Nephron progenitor cell (in vitro differentiated cells): ENCODE measurements at places on chromosomes 12 and 14.

GRCh38 chr12:42444192-42444943 is 118.4 kb downstream of the PPHLN1 start:
- no peak for DNase-seq

DNA sequence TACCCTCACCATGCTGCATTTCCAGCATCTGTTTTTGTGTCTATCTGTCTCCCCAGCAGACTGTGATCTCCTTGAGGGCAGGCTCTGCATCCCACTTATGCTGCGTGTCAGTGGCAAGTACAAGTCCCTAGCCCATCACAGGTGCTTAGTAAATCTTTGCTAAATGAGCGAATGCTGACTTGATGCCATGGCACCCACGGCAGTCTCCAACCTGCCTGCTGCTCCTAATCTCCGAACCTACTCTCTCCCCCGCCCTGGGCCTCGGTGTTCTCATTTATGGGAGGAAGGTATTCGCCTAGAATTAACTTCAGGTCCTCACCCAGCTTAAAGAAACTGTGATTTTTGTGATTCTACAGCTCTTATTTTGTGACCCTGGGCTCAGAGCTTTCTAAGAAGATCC is 109.9 kb downstream of the PRMT8 start:
- no peak for DNase-seq

DNA sequence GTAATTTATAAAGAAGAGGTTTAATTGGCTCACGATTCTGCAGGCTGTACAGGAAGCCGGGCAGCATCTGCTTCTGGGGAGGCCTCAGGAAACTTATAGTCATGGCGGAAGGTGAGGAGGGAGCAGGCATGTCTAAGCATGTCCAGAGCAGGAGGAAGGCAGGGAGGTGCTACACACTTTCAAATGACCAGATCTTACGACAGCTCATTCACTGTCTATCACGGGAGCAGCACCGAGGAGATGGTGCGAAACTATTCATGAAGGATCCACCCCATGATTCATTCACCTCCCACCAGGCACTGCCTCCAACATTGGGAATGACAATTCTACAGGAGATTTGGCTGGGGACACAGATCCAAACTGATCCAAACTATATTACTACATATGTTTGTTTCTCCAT is 10.0 kb downstream of the SFSWAP start:
- no peak for DNase-seq

GRCh38 chr14:77375973-77376770 is 722 bp downstream of the TMED8 start:
- DNase-seq, result peak; percentile 25

- no peak for DNase-seq
Measured at GRCh38 chr12:50187084-50187900, 20.1 kb upstream of the CERS5 start.

GRCh38 chr12:94841177-94841576 is 162.3 kb downstream of the NDUFA12 start:
- DNase-seq, result no peak

GRCh38 chr14:51104467-51104866 is 9.6 kb upstream of the TRIM9 start:
- no peak for DNase-seq

DNA sequence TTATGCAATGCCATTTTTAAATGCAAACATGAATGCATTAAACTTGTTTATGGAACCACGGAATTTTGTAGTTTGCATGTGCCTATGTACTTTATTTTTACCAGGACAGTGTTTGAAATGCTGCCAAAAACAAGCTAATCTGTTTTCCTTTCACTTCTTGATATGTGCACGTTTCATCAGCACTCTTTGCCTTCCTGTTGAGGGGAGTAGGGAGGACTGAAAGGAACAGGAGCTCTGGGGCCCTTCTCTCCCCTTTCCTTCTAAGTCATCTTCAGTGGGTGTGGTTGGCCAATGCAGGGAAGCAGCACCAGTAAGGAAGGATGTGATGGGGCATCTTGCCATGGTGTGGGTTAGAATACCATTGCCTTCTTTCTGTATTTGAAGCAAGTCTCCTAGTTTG is 12.1 kb upstream of the PPP4R4 start:
- DNase-seq, result no peak

DNA sequence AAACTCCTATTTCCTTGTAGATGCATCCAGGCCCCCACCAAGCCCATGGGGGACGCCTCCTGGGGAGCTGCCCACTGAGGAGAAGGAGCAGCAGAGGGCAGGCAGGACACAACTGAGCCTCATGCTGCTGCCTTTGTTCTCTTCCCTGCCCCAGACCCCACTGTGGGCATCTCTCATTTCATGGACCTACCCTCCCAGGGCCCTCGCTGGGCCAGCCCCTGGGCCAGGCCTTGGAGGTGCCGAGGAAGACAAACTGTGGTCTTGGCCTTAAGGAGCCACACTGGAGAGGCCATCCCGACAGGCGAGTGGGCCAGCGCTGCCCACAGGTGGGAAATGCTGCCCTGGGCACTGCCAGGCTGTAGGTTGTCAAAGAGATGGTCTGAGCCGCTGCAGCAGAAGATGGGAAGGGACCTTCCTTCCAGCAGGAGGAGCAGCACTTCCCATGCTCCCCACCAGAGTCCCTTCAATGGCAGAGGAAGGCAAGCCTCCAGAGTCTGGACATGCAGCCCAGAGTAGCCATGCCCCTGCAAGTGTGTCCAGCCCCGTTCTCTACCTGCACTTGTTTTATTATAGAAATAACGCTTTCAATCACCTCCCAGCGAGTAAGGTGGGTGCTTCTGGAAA is 147.4 kb downstream of the BCL11B start:
- DNase-seq, result no peak

DNA sequence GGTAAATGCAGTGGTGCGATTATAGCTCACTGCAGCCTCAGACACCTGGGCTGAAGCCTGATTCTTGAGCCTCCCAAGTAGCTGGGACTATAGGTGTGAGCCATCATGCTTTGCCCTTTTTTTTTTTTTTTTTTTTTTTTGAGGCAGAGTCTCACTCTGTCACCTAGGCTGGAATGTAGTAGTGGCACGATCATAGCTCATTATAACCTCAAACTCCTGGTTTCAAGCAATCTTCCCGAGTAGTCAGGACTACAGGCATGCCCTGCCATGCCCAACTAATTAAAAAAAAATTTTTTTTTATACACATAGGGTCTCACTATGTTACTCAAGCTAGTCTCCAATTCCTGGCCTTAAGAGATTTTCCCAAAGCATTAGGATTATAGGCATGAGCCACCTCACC is 6.9 kb downstream of the ATP2A2 start:
- DNase-seq, result no peak

- DNase-seq, result no peak
Measured at GRCh38 chr14:32009976-32010581, 67.0 kb upstream of the ARHGAP5 start.

- no peak for DNase-seq
Measured at GRCh38 chr14:64965356-64966000, 6.7 kb downstream of the RAB15 start.

- no peak for DNase-seq
Measured at GRCh38 chr14:99947695-99948094, 117.5 kb upstream of the EVL start.

GRCh38 chr12:127162307-127162706 is 1104.7 kb upstream of the TMEM132C start:
- DNase-seq, result no peak

DNA sequence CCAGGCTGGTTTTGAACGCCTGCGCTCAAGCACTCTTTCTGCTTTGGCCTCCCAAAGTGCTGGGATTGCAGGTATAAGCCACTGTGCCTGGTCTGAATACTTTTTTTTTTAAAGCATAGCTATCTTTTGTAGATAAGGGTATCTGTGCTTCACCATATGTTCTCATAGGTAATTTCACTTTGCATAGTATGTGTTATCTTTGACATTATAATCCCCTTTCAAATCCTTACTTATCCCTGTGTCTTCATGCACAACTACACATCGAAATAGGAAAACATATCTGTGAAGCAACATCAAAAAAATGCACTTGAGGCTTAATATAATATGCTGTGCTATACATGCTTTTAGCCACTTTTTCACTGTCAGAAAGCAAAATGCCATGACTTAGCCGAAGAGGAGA is 94.1 kb downstream of the SLC35F4 start:
- no peak for DNase-seq

GRCh38 chr12:92403210-92404175 is 257.8 kb upstream of the BTG1 start:
- DNase-seq, result no peak

GRCh38 chr12:101459642-101460346 is 15.3 kb upstream of the SPIC start:
- DNase-seq, result no peak
